Activated T-cell treated with anti-CD3 and anti-CD28 coated beads, Interleukin-2, amount 50 U/mL, for 72 hours (primary cell): ENCODE measurements at places on chromosomes 7 and 10. TPM values are rescaled to one million over a fixed set of nuclear protein-coding genes. Genes with fewer than 3 reads are reported as not detected.

- peak overlapping the region; percentile 30 for H3K27ac ChIP-seq
- no peak for DNase-seq
- H3K4me3 ChIP-seq = no peak overlapping the region
- no peaks in the 10 kb centered on the region for H3K36me3 ChIP-seq
These were observed 233.6 kb upstream of the CCDC6 start for GRCh38 chr10:60139798-60140566.

DNA sequence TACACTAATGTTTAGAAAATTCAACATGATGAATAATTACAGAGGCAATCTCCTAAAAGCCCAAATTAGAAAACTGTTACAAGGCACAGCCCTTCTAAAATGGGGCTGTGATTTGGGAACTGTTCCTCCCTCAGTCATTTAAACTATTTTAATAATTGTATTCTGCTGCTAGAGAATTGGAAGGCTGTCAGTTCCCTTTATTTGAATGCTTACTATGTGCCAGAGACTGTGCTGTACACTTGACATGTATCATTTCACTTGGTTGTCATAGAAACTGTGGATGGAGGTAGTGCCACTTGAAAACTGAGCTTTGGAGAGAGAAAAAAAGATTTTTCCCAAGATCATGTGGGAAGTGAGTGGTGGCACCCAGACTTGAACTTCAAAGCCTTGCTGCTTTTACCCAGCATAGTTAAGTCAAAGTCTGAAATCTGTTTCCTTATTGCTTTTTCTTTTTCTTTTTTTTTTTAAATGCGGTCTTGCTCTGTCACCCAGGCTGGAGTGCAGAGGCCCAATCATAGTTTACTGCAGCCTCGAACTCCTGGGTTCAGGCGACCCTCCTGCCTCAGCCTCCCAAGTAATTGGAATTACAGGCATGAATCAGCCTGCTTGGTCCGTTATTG lies 23.6 kb downstream of the UBE2D1 start:
- no peak overlapping the region for H3K4me3 ChIP-seq
- H3K27me3 ChIP-seq = no peaks in the 10 kb centered on the region
- no peak for DNase-seq
- no peaks in the 10 kb centered on the region for H3K36me3 ChIP-seq
- H3K4me1 ChIP-seq = peaks cover 15% of the 10 kb centered on the region

GRCh38 chr10:29202386-29202940 lies 86.4 kb upstream of the LYZL1 start:
- peaks cover 16% of the 10 kb centered on the region for H3K27me3 ChIP-seq
- H3K4me3 ChIP-seq = no peak overlapping the region
- no peak for DNase-seq
- H3K27ac ChIP-seq = no peak overlapping the region
- H3K36me3 ChIP-seq = no peaks in the 10 kb centered on the region

DNA sequence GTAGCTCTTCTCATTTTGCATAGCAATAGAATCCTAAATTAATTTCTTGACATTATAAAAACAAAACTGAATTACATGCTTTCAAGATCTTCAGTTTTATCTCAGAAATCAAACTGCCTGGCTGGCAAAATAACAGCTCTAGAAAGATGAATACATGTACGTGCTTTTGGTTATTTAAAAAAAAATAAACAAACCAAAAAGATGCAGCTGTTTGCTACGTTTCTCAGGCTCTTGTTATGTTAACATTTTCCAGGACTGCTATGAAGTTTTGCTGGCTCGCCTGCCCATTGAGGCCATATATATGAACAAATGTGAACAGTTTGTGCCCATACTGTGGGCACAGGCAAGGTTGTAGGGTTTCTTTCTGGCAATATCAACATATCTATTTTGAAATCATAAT lies 86.6 kb downstream of the ODAD2 start:
- no peak for DNase-seq
- H3K4me3 ChIP-seq = no peak overlapping the region
- no peaks in the 10 kb centered on the region for H3K36me3 ChIP-seq
- no peaks in the 10 kb centered on the region for H3K4me1 ChIP-seq
- H3K27ac ChIP-seq = no peak overlapping the region

DNA sequence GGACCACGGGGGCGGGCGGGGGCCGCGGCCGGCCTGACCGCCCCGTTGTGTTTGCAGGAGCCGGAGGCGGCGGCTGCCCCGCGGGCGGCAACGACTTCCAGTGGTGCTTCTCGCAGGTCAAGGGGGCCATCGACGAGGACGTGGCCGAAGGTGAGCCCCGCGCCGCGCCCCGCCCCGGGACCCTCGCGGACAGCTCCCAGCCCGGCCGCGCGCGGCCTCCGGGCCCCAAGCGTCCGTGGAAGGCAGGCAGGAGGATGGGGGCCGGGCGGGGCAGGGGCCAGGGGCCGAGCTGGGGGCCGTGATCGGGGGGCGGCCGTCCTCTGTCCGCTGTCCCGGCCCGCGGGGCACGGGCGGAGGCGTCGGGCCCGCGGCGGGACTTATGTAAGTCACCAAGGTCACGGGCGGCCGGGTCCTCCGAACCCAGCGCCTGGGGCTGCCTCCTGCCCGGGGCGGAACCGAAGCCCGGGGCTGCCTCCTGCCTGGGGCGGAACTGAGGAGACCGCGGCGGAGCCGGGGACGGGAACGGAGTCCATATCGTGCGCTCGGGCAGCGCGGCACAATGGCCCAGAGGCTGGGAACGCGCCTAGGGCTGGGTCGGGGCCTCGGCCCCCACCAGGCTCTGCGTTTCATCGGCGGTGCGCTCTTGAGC lies 497 bp downstream of the PPP2R2D start:
- DNase-seq = peak; percentile 70
- peaks cover 65% of the 10 kb centered on the region for H3K4me1 ChIP-seq
- H3K27ac ChIP-seq = no peak overlapping the region
- H3K36me3 ChIP-seq = no peaks in the 10 kb centered on the region

GRCh38 chr7:4154882-4155535 lies 527.1 kb upstream of the FOXK1 start:
- H3K27ac ChIP-seq = no peak overlapping the region
- H3K4me3 ChIP-seq = no peak overlapping the region

Gene POLR2J2
- 23.4 TPM for total RNA-seq

Gene CACNA2D1
- total RNA-seq = 0.46 TPM
